Amygdala (tissue), 56 donors: ENCODE measurements at places on chromosomes 12 and 14.
A peak's percentile ranks its signal among the peaks of the same experiment; 100 is the strongest.

DNA sequence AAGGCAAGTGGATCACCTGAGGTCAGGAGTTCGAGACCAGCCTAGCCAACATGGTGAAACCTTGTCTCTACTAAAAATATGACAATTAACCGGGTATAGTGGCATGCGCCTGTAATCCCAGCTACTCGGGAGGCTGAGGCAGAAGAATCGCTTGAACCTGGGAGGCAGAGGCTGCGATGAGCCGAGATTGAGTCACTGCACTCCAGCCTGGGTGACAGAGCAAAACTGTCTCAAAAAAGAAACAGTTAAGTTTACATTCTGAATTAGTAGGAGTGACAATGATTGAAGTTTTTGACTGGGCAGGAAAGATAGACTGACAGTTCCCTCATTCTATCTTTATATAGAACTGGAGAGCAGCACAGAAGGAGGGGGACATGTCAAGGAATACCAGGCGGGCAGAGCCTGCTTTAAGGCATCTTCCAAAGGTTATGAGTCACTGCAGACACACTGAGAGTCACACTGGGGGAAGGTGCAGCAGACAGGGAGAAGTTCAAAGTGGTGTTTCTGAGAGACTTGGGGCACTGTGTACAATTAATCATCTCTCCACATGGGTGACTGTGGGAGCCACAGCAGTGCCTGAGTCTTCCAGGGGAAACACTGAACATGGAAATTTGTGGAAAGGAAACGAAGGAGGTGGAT, 42.8 kb upstream of the RNASE3 start:
- peak; percentile 60 for DNase-seq

- DNase-seq: no peak
Observed at GRCh38 chr14:91113829-91114078, at the start of gene DGLUCY. TSS of gene DGLUCY (plus strand) at chr14:91114073. CDS start at chr14:91160295, 46,222 bp downstream.

- no peak for DNase-seq
Observed at GRCh38 chr12:16454481-16454880, 107.0 kb downstream of the MGST1 start.

DNA sequence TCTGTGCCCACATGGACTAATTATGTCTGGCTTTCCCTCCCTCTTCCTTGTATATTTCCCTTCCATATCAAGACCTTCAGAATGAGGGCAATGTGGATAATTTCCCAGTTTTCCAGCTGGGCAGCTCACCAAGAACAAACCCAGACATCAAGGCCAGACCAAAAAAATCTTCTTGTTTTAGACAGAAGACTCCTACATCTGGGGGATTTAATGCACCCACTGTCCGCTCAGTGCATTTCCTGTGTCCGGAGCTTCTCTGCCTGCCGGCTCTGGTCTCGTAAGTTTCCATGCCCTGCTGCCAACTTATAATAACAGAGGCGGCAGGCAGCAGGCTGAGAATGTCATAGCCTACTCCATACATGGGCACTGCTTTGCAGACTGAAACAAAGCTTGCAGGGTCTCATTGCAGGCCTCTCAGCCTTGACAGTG, 207.2 kb upstream of the BCL2L14 start:
- DNase-seq: no peak

DNA sequence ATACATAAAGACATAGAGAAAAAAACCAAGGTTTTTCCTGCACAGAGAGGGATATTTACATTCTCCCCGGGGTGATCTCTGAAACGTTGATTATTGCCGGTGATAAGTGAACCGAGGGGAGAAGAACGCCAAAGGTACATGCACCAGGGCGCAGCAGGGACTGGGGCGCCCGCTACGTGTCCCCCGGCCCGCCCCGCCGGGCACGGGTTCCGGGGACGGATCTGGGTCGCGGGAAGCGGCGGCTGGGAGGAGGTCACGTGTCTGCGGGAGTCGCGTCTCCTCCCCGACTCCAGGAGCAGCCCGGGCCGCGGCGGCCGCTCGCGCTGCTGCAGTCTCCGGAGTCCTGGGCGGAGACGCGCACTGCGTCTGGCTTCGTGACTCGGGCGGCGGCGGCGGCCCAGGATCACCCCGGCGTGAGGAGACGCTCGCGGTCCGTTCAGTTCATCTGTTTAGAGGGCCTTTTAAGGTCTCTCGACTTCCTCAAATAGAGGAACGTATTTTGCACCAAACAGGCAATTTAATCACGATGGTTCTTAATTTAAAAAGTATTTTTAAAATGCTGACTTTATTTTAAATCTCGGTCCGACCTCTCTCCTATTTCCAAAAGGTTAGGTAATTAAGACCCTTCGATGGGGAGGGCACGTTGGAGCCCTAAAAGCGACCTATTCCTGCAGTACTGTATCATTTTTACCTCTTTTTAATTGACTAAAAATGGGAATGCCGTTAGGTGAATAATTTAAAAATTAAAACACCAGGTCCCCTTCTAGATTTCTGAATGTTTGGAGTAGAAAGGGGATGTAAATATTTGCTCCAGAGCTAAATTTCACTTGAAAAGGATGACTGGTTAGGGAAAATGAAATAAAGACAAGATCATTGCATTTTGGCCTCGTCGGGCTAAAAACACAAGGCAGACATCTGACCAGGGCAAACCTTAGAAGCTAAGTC, 1.8 kb upstream of the BHLHE41 start:
- DNase-seq: peak; percentile 81

DNA sequence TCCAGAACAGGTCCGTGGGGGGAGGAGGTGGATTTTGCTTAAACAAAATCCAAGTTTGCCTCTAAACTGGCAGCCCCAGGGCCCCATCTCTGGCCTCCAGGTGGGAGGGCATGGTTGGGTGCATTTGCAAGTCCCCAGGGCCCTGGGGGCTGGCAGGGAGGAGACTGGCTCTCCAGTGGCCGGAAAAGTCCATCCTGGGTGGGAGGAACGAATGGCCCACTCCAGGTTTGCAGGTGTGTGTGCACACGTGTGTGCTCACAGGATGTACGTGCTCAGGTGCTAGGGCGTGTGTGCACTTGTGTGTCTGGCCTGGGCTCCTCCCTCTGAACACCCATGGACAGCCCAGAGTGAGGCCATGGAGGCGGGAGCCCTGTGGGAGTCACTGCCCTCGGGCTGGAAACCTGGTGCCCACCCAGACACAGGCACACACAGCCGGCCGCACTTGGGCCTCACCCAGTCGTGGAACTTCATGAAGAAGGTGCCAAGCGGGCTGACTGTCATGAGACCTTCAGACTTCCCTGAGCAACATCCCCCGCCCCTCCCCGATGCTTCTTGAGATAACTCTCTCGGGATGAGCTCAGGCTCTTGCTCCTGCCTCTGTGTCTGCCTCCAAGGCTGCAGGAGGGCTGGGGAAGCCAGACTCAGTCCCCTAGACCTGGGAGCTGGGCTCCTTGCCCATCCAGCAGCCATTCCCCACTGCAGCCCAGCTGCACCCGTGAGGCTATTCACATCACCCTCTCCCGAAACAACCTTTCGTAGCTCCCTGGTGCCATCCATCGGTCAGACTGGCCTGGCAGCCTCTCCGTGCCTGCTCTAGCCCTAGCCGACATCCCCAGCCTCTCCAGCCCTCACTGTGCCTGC, 9.4 kb downstream of the AHNAK2 start:
- DNase-seq: no peak

- peak; percentile 12 for DNase-seq
Observed at GRCh38 chr14:76937181-76938091, 91.1 kb downstream of the IRF2BPL start.

GRCh38 chr14:53851394-53852090, 105.1 kb downstream of the BMP4 start:
- DNase-seq: no peak

GRCh38 chr14:104768437-104769323, 15.7 kb downstream of the SIVA1 start:
- DNase-seq: peak; percentile 83

DNA sequence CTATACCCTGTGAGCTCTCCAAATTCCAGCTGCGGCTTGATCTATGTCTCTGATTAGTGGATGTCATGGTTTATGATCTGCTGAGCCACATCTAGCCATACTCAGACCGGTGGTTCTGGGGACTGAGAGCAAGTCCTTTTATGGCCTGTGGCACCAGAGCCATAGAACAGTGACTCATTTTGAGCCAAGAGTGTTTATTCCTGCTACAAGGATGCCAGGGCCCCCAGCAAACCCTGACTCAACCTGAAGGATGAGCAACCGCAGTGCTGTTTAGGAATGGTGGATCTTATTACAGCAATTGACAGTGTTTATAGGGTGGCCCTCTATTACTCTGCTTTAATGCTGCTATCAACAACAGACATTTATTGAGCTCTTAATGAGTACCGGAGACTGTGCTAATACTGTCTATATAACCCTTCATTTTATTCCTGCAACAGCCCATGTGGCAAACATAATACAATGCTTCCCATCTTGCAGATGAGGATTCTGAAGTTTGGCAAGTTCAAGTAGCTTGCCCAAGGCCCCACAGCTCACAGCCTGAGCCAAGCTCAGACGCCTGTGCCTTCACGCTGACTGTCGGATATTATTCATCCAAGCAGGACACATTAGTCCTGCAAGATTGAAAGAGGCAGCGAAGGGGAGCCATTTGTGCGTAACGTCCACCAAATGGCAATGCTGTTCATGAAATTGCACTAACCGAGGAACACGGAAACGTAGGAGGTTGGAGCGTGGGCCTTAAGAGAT, 273.6 kb upstream of the PWP1 start:
- DNase-seq: no peak

GRCh38 chr12:1920971-1921370, 2.5 kb upstream of the CACNA2D4 start:
- DNase-seq: no peak

GRCh38 chr12:73465106-73465505, 1072.5 kb upstream of the ATXN7L3B start:
- no peak for DNase-seq

- DNase-seq: peak; percentile 39
Observed at GRCh38 chr12:52006726-52007157, at the start of gene TAMALIN. TSS of gene TAMALIN (plus strand) at chr12:52006946. CDS start at chr12:52007020, 74 bp downstream.

DNA sequence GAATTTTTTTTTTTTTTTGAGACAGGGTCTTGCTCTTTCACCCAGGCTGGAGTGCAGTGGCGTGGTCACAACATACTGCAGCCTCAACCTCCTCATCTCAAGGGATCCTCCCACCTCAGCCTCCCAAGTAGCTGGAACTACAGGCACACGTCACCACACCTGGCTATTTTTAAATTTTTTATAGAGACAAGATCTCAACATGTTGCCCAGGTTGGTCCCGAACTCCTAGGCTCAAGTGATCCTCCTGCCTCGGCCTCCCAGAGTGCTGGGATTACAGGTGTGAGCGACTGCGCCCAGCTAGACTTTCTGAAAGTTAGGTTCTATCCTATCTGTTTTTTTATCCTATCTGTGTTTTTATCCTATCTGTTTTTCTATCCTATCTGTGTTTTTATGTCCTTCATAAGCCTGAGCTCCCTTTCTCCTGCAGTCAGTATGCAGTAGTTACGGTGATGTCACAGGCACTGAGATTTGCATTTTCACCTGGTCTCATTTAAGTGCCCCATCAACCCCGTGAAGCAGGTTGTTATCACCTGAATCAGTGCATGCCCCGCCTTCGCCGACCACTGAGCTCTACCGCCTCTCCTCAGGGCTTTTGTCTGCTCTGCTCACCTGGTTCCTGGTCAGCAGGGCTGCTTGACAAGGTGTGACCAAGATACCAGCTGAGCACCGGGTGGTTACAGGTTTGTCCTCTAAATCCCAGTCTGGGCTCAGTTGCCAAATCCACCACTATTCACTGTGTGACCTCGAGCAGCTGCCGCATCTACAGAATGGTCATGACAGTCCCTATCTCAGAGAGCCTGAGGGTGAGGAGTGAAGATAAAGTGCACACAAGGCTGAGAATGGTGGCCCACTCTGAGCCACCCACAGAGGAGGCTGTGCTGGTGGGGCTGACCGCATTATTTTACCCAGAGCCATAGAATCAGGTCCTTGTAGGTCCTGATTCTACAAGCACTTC, 33.1 kb downstream of the SYNDIG1L start:
- no peak for DNase-seq

- DNase-seq: no peak
Observed at GRCh38 chr12:21428241-21428640, 9.2 kb upstream of the PYROXD1 start.

DNA sequence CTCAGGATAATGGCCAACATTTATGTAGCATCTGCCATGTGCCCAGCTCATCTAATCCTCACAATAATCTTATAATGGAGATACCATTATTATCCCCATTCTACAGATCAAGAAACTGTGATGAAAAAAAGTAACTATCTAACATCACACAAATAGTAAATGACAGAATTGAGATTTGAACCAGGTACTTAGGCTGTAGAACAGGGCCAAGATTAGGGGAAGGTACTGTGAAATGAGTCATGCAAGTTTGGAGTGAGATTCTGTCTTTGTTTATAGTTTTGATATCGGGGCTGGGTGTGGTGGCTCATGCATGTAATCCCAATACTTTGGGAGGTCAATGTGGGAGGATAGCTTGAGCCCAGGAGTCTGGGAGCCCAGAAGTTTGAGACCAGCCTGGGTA, 1.3 kb upstream of the GNPTAB start:
- DNase-seq: no peak

DNA sequence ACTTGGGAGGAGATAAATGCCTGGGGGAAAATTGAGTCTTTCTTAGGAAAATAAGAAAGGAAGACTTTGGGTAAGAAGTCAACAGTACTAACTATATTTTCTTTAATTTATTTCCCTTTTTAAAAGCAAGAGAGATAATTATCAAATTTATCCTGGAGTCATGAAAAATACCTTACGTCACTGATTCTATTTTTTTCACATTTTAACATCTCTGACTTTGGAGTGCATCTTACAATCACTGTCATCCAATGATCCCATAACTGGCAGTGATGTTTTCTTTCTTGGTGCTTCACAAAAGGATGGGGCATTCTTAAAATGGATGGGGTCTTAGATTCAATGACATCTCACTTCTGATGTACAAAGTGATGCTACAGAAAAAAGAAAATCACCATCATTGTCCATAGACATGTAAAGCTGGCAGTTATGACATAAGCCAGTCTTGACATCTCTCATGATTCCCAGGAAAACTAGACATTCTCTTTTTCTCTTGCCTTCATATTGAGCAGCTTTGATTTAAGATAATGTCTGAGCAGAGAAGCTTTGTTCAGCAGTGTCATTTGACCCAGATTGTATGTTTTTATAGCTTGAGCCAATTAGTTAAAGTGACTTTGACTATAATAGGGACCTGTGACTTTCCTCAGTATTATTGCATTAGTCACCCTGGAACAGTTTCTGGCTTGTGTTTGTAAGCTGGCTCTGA, 236.2 kb downstream of the EGLN3 start:
- DNase-seq: no peak

- DNase-seq: no peak
Observed at GRCh38 chr14:97359341-97359740, 562.2 kb downstream of the VRK1 start.

DNA sequence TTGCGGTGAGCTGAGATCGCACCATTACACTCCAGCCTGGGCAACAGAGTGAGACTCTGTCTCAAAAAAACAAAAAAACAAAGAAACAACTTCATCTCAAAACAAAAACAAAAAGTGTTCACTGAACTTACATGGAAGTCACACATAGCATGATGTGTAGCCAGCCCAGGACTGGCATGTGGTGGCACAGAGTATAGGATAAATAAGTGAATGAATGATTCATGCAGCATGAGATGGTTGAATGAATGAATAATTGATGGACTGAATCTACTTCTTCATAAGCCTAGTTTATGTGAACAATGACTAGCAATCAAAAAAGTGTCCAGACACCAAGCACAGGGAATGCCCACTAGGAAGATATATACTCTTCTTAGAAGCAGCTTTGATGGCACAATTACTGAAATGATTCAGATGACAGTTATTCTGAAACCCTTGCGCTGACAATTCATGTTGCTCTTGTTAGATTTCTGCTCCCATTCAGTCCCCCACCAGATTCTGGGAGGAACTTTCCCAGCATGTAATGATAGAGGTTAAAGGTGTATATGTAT, 31.6 kb upstream of the SERPINA6 start:
- DNase-seq: no peak
